ENCODE measurements at places on chromosomes 13 and 19. TPM values are rescaled to one million over a fixed set of nuclear protein-coding genes. Genes with fewer than 3 reads are reported as not detected.

Gene HIPK4
- not detected for total RNA-seq

Gene SLC6A16
- under 0.01 TPM for total RNA-seq

Gene SLC25A41
- not detected for total RNA-seq

Gene MYO1F
- 0.13 TPM for total RNA-seq

Gene NLRP7
- total RNA-seq: not detected

Gene CRX
- under 0.01 TPM for total RNA-seq

Gene PLIN4
- total RNA-seq: 3.3 TPM

Gene C19orf81
- total RNA-seq: 1.1 TPM

Gene CYP2A6
- total RNA-seq: not detected

Gene CCNE1
- total RNA-seq: 12.5 TPM

Gene ZNF492
- 0.65 TPM for total RNA-seq

Gene OR7C1
- total RNA-seq: not detected

Gene ZNF440
- 11.3 TPM for total RNA-seq

Gene ZNF296
- 0.13 TPM for total RNA-seq

Gene MEIOSIN
- total RNA-seq: not detected

Gene LGALS7B
- not detected for total RNA-seq

Measured in bladder microvascular endothelial cell (primary cell).